ENCODE measurements at places on chromosomes 1 and 21.

DNA sequence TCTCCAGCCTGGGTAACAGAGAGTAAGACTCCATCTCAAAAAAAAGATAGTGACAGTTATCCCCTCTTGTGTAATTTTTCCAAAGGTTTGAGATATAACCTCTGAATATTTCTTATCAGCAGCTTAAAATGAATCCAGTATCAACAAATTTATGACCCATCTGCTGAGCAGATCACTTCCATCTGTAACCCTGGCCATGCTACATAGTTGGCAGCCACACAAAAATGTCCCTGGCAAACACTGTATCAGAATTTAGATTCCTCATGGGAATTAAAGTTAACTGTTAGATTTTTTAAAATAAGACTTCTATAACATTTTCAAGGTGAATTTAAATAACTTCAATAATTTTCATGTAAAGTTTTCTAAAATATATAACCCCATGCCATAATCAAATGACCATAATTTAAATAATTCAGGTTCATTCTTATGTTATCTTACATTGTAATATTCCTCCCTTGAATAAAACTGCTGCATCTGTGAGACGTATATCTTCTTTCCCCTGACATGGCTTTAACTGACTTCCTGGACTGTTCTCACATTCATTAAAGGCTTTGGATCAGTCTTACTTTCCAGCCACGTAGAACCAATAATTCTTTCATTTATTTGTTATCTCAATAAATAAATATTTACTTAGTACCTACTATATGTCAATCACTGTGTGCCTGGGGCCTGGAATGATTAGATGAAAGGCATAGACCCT is 5.3 kb upstream of the PRPF38B start:
- no peak for DNase-seq

DNA sequence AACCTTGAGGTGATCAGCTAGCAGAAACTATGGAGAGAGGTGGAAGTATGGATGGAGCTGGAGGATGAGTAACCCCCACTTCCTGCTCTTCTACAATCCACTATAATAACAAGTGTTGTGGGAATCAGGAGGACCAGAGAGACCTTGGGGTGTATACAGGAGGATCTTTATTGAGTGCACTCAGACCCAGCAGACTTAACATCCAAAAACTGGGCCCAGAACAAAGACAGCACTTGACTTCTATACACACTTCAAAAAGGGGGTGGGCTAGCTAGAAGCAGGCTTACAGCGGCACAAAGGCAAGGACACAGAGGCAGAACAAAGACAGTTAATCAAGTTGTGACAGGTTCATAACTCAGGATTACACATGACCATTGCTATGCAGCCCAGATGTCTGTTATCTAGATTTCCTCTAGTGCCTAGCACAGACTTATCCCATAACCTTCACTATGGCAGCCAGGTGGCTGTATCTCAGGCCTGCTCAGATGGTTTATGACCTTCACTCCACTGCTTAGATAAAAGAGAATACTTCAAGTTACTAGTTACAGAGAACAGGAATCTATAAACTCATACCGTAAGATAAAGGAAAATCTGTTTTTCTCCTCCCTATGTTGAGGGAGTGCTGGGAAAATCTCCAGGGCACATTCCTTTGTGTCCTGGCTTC is 36.1 kb upstream of the PADI2 start:
- no peak for DNase-seq

DNA sequence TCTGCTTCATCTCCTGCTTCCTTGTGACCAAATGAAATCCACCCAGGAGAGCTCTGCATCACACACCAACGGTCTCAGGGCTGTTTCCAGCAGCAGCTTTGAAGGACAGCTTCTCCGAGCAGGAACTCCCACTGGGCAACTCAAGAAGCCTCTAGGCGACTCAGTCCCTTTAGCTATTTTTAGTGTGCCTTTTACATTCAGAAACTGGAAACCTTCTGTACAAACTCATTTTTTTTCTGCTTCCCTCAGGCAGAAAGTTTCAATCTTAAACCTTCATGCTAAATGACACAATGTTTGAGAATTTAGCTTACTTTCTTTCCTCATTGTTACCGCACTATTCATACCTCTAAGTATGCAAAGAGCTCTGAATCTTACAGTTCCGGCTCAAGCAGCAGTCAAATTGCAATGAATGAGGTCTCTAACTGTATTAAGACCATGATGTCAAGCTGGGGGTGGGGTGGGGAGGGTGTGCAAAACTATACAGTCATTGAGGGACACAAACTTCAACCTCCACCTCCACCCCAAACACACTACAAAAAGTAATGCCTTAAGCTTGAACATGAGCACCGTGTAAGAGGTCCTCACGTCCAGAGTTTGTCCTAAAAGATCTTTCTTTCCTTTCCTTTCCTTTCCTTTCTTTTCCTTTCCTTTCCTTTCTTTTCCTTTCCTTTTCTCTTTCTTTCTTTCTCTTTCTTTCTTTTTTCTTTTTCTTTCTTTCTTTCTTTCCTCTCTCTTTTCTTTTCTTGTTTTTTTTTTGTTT is 16.4 kb upstream of the TARBP1 start:
- no peak for DNase-seq

- DNase-seq = peak; percentile 51
These were observed 862 bp upstream of the SGIP1 start for GRCh38 chr1:66532798-66533783.

- no peak for DNase-seq
These were observed 58.9 kb downstream of the PTPN14 start for GRCh38 chr1:214492401-214493075.

DNA sequence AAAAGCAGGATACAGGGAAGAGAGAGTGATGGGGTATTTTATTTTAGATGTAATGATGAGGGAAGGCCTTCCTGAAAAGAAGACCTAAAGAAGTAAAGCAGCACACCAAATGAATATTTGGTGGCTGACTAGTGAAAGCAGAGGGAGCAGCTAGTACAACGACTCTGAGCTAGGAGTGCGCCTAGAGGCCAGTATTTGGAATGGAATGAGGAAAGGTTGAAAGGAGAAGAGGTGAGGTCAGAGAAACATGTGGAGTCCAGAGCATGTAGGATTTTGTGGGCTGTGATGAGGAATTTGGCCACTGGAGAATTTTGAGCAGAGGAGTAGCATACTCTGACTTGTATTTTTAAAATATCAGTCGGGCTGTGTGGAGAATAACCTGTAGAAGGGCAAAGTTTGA is 11.8 kb upstream of the RPL5 start:
- no peak for DNase-seq

GRCh38 chr1:157302724-157303123 is 164.5 kb upstream of the ETV3 start:
- no peak for DNase-seq

- no peak for DNase-seq
These were observed 134.0 kb upstream of the IRF2BP2 start for GRCh38 chr1:234743791-234744611.

DNA sequence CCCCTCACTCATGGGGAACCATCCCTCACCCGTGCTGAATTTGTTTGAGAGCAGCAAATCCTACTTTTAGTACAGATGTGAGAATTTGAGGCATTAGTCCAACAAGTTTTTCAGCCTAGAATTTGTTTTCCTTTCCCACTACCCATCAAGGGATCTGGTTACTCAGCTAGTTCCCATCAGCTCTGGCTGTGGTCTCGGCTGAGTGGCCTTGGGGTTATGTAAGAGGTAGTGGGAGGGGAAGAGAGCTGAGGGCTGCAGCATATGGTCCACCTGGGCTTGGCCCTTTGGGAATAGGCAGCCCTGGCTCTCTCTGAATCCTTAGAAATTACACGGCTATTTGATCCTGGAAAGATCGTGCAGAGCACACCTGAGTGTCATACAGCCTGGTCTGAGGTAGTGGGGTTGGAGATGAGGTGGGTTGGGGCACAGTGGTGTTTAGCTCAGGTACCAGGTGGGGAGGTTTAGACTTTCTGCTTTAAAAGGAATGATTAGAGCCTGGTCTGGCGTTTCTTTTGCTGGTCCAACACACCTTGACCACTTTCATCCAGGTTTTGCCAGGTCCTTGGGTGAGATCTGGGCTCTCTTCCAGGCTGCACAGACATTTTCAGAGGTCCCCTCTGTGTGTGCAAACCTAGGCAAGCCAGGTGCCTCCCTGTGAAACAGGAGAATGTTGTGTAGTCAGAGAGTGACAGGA is 4.2 kb downstream of the GSTM4 start:
- no peak for DNase-seq

GRCh38 chr1:149934356-149934755 is 2.3 kb downstream of the MTMR11 start:
- no peak for DNase-seq

DNA sequence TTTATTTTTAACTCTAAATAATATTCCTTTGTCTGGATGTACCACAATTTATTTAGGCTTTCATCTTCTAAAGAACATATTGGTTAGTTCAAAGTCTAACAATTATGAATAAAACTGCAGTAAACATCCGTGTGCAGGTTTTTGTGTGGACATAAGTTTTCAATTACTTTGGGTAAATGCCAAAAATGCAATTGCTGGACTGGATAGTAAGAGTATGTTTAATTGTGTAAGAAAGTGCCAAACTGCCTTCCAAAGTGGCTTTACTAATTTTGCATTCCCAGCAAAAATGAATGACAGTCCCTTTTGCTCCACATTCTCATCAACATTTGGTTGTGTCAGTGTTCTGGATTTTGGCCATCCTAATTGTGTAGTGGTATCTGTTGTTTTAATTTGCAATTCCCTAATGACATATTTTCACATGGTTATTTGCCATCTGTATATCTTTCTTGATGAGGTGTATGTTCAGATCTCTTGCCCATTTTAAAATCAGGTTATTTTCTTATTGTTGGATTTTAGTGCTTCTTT is 113.8 kb downstream of the DPYD start:
- DNase-seq = no peak

- DNase-seq = no peak
These were observed 11.4 kb downstream of the VAV3 start for GRCh38 chr1:107953556-107953955.

GRCh38 chr1:12556957-12557935 is 60.8 kb downstream of the DHRS3 start:
- DNase-seq = no peak

- no peak for DNase-seq
These were observed 54.0 kb downstream of the RAB3B start for GRCh38 chr1:51936531-51936930.

- no peak for DNase-seq
These were observed 196.1 kb downstream of the KCNH1 start for GRCh38 chr1:210937846-210938245.

DNA sequence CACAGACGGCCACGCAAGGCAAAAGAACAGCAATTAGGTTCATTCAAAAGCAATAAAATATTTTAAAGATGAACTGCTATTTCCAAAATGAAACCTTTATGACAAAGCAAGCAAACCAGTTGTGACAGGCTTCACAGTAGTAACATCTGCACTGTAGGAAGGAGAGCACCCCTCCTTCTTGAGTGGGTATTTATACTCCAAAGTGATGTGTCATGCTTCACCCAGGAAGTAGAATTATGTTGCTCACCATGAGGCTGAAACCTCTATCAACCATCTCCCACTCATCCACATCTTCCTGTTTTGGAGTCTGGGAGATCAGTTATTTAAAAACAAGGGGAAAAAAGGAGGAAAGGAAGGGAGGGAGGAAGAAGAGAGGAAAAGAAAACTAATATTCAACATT is 885 bp downstream of the OR2T10 start:
- DNase-seq = no peak

DNA sequence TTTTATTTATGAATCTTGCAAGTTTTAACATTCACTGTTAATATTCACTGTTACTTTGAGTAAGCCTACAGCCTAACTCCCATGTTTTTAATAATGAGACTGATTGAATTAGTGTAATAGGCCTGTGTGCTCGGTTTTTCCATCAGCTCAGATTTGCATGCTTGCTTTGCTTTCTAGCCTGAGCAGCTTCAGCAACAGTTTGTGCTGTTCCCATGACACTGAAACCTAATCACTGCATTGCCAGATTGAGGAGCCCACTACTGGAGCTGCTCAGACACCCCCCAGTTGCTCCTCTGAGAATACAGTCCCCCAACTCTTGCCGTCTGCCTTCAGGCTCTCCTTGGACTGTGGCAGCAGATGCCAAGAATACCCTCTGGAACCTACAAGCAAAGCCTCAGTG is 695.4 kb downstream of the BRINP3 start:
- DNase-seq = no peak

- DNase-seq = no peak
These were observed 344.6 kb downstream of the LMO4 start for GRCh38 chr1:87673309-87673708.

GRCh38 chr1:108010581-108010980 is 45.6 kb upstream of the VAV3 start:
- DNase-seq = no peak

GRCh38 chr1:29653034-29653810 is 416.9 kb downstream of the PTPRU start:
- DNase-seq = no peak

DNA sequence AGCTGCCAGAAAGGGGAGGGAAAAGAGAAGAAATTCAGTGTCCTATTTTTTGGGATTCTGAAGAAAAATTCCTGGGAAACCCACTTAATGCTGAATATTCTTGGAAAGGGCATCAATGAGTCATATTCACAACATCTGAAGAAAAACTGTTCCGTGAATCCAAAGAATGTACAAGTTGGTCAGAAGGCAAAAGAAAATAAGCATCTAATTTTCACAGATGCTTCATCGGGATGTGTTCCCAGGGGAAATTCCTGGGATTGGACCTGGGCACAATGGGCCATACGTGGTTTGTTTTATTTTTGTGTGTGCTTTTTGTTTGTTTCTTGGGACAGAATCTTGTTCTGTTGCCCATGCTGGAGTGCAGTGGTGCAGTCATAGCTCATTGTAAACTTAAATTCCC is 112.2 kb downstream of the MAP3K21 start:
- DNase-seq = no peak

DNA sequence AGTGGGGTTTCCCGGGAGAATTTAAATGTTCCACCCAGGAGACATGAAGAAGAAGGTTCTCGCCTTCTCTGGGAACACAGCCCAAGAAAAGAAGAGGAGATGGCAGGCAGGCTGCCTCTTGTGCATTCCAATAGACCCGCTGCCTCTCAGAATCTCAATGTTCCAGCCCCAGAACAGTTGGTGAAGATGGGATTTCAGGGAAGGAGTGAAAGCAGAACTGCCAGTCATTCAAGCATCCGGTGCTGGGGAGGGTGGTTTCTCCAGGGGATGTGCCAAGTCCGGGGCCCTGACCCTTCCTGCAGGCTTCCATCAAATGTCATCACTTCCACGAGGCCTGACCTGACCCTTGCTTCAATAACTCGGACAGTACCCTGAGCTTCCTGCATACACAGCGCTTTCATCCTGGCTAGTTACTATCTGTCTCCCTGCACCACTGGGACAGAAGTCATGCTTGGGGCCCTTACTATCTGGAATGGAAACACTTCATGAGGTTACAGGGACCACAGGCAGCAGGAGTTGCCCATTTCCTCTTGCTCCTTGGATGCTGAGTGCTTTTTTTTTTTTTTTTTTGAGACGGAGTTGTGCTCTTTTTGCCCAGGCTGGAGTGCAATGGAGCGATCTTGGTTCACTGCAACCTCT is 386.6 kb upstream of the POU3F1 start:
- DNase-seq = peak; percentile 52

DNA sequence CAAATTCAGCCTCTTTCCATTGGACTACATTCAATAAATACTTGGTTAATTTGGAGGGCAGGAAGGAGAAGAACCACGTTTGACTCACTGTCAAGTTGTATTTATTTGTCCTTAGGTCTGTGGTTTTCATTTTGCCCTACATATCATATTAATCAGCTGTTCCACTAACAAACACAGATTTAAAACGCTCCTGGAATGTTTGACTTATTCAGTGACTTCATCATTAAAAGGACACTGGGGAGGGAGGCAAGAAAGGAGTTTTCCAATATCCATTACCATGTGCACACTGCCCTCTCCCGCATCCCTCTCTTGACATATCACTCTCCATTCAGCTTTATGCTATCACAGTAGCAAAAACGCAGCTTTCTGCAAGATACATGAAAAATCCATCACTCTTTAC is 98.2 kb upstream of the C1orf87 start:
- DNase-seq = no peak

GRCh38 chr1:61284248-61284854 is 202.0 kb downstream of the NFIA start:
- no peak for DNase-seq
